ENCODE measurements at places on chromosomes 4 and X.

DNA sequence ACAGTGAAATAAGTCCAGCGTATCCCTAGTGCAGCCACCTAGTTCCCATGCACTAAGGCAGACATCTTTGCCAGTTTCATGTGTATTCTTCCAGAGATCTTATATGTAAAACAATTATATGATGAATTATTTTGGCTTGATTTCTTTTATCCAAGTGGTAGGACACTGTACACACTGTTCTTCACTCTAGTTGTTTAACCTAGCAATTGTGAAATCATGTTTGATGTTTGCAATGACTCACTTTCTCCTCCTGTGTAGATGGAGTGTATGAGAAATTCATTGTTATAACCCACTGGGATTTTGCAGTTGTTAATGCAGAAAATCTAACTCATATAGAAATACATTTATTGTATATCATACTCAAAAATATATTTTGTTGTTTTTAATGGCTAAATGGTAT, 17.5 kb upstream of the TBC1D1 start:
- DNase-seq: no peak

- DNase-seq: no peak
These were observed 8.4 kb downstream of the ATP10D start for GRCh38 chr4:47493238-47494123.

DNA sequence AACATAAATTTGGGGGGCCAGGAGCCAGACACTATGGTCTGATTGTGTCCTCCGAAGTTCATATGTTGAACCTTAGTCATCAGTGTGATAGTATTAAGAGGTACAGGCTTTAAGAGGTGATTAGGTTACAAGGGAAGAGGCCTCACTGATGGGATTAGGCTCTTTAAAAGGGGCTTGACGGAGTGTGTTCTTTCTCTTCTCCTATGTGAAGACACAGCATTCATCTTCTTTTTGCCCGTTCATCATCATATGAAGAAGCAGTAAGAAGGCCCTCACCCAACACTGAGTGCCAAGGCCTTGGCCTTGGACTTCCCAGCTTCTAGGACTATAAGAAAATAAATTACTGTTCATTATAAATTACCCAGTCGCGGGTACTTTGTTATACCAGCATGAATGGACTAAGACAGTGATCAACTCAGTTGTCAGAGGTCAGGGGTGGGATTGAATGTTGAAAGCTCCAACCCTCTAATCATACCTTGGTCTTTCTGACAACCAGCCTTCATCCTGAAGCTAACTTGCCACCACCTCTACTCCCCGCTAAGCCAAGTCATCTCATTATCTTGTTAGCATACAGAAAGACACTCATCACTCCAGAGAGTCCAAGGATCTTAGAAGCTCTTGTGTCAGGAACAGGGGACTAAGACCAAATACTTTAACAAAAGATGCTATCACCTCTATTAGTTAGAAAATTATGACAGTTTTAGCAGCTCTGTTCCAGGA, 543.4 kb upstream of the DIPK2B start:
- no peak for DNase-seq

GRCh38 chrX:129979207-129979920, 3.1 kb upstream of the BCORL1 start:
- no peak for DNase-seq

- DNase-seq: no peak
These were observed 4.7 kb upstream of the HELT start for GRCh38 chr4:185013417-185014125.
